Temporal lobe (tissue), 4 donors: ENCODE measurements at places on chromosomes 6 and 20. TPM values are rescaled to one million over a fixed set of nuclear protein-coding genes. Genes with fewer than 3 reads are reported as not detected.

The CDC40 gene
- 18.4 TPM for total RNA-seq

The KIF13A gene
- 14.5 TPM for total RNA-seq

The C4A gene
- total RNA-seq = 14.5 TPM

The SLC22A1 gene
- total RNA-seq = not detected

The NR2E1 gene
- total RNA-seq = 10.8 TPM

The SYTL3 gene
- 3.0 TPM for total RNA-seq

The COL9A3 gene
- 22.9 TPM for total RNA-seq

The TUBB2B gene
- 2,668 TPM for total RNA-seq

The DDX43 gene
- total RNA-seq = 0.25 TPM

The SYS1 gene
- 18.7 TPM for total RNA-seq

The PARD6B gene
- total RNA-seq = 7.1 TPM

The SAMD3 gene
- total RNA-seq = 6.1 TPM

The DACT2 gene
- total RNA-seq = 1.7 TPM

The CCR6 gene
- not detected for total RNA-seq

The SLC32A1 gene
- 5.9 TPM for total RNA-seq

The OSBPL2 gene
- total RNA-seq = 32.2 TPM

The FAM83C gene
- not detected for total RNA-seq

The SCRT2 gene
- total RNA-seq = 4.7 TPM

The TBX18 gene
- total RNA-seq = 5.4 TPM

The TULP1 gene
- total RNA-seq = under 0.01 TPM

The SLC4A11 gene
- under 0.01 TPM for total RNA-seq

The MAFB gene
- total RNA-seq = 11.1 TPM

The GINS1 gene
- total RNA-seq = 6.4 TPM

The PPP1R14C gene
- 48.7 TPM for total RNA-seq

The MCHR2 gene
- 7.9 TPM for total RNA-seq

The ADGRG6 gene
- total RNA-seq = 19.4 TPM

The VSTM2L gene
- 164 TPM for total RNA-seq

The FHL5 gene
- total RNA-seq = 0.74 TPM

The OPN5 gene
- not detected for total RNA-seq

The CBLN4 gene
- total RNA-seq = 8.6 TPM

The WFDC10B gene
- not detected for total RNA-seq

The LTB gene
- total RNA-seq = not detected

The SOX18 gene
- 1.2 TPM for total RNA-seq

The FAM162B gene
- 1.2 TPM for total RNA-seq

The NNAT gene
- total RNA-seq = 345 TPM

The DZANK1 gene
- 4.9 TPM for total RNA-seq

The RHAG gene
- 0.49 TPM for total RNA-seq

The UBR2 gene
- total RNA-seq = 30.0 TPM
